ENCODE measurements at places on chromosomes 13 and 19.

GRCh38 chr19:6475321-6476108 lies 6.1 kb downstream of the DENND1C start:
- no peaks in the 10 kb centered on the region for H3K27me3 ChIP-seq
- H3K27ac ChIP-seq: no peak overlapping the region
- peak; percentile 50 for DNase-seq

GRCh38 chr19:16328824-16329482 lies 4.3 kb downstream of the KLF2 start:
- no peak overlapping the region for H3K4me3 ChIP-seq
- peak overlapping the region; percentile 17 for H3K27ac ChIP-seq

GRCh38 chr19:48844472-48844871 lies 8.2 kb upstream of the HSD17B14 start:
- H3K36me3 ChIP-seq: no peaks in the 10 kb centered on the region
- no peaks in the 10 kb centered on the region for H3K27me3 ChIP-seq
- no peaks in the 10 kb centered on the region for H3K4me1 ChIP-seq
- H3K4me3 ChIP-seq: no peak overlapping the region
- no peak for DNase-seq
- H3K27ac ChIP-seq: no peak overlapping the region

DNA sequence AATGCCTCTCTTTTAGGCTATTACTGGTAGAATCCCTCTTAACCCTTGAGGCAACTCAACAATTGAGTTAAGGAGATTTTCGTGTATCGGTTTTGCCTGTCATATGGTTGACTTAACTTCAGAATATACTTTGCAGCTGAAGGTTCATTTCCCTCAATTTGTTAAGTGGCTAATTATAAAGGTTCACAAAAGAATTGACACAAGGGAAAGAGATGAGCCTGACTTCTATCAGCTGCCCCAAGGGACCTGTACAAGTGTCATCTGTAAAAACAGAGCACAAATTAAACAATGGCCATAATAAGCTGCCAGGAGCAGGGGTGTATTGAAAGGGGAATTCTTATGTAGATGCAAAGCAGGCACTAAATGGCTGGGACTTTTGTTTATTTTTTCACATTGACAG lies 334.8 kb upstream of the OBI1 start:
- H3K27ac ChIP-seq: no peak overlapping the region
- H3K36me3 ChIP-seq: no peaks in the 10 kb centered on the region
- no peak for DNase-seq
- H3K27me3 ChIP-seq: peaks cover 3% of the 10 kb centered on the region

DNA sequence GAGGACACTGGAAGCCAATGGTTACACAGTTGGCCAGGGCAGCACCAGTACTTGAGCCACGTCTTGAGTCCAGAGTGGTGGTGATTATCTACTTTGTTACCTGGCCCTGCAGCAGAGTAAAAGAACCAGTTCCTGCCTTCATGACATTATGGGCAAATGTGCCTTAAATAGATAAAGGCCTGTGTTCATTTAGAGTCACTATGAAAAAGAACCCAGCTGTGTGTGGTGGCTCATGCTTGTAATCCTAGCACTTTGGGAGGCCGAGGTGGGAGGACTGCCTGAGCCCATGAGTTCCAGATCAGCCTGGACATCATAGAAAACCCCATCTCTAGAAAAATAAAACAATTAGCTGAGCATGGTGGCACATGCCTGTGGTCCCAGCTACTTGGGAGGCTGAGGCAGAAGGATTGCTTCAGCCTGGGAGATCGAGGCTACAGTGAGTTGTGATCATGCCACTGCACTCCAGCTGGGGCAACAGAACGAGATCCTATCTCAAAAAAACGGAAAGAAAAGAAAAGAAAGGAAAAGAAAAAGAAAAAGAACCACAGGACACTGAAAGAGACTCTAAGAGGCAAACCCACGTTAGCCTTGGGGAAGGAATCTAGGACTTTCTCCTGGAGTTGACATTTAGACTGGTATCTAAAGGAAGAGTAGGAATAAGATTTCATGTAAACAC lies 3.4 kb upstream of the IRF2BP1 start:
- H3K36me3 ChIP-seq: no peaks in the 10 kb centered on the region
- no peak overlapping the region for H3K27ac ChIP-seq
- DNase-seq: no peak
- no peaks in the 10 kb centered on the region for H3K27me3 ChIP-seq
- H3K4me3 ChIP-seq: no peak overlapping the region

- no peaks in the 10 kb centered on the region for H3K36me3 ChIP-seq
- no peaks in the 10 kb centered on the region for H3K27me3 ChIP-seq
- peak; percentile 79 for DNase-seq
Observed at GRCh38 chr19:38666663-38667511, 19.4 kb downstream of the ACTN4 start.

- H3K27ac ChIP-seq: peak within 1 kb of the TSS; percentile 92
- peak within 1 kb of the TSS; percentile 68 for H3K4me3 ChIP-seq
- no peaks in the 10 kb centered on the region for H3K36me3 ChIP-seq
- DNase-seq: peak; percentile 91
- peaks cover 23% of the 10 kb centered on the region for H3K27me3 ChIP-seq
Observed at GRCh38 chr19:45404557-45405434, at the start of gene PPP1R13L. Gene PPP1R13L (minus strand): TSS chr19:45405069. CDS start chr19:45398318, 6,751 bp downstream.

DNA sequence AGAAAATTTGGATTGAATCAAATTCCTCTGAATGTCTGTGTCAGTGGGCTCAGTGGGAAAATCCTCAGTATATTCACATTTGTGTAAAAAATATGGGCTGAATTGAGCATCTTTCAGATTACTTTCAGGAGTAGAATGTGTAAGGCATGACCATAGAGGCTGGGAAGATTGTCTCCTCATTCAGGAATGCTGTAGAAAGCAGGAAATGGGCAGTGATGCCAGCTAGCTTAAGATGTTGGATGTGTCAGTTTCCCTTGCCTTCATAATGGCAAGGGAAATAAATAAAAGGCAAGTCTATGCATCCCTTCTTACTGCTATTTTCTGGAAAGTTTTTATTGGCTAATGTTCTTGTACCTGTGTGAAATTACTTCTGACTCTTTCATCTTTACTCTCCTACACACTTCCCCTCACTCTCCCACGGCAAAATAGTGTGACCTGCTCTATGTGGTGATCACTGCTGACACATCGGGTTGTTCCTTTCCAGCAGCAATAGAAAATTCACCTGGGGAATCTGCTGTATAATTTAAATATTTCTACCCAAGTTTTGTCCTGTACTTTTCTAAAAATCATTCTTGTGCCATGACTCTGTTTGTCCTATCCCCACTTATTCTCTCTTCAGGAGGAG lies 103.2 kb downstream of the LMO7 start:
- no peaks in the 10 kb centered on the region for H3K4me1 ChIP-seq

GRCh38 chr13:33355201-33355895 lies 69.8 kb upstream of the STARD13 start:
- no peak overlapping the region for H3K27ac ChIP-seq
- DNase-seq: no peak
- peaks cover 10% of the 10 kb centered on the region for H3K27me3 ChIP-seq
- H3K4me1 ChIP-seq: no peaks in the 10 kb centered on the region
- no peaks in the 10 kb centered on the region for H3K36me3 ChIP-seq
- H3K4me3 ChIP-seq: no peak overlapping the region

GRCh38 chr13:46962281-46962941 lies 65.6 kb upstream of the HTR2A start:
- H3K4me3 ChIP-seq: no peak overlapping the region
- no peaks in the 10 kb centered on the region for H3K4me1 ChIP-seq
- no peaks in the 10 kb centered on the region for H3K27me3 ChIP-seq
- H3K36me3 ChIP-seq: no peaks in the 10 kb centered on the region
- no peak overlapping the region for H3K27ac ChIP-seq

- peak; percentile 28 for DNase-seq
- H3K36me3 ChIP-seq: no peaks in the 10 kb centered on the region
- peak overlapping the region; percentile 92 for H3K27ac ChIP-seq
- H3K4me1 ChIP-seq: peaks cover 12% of the 10 kb centered on the region
Observed at GRCh38 chr19:39539165-39539517, 820 bp downstream of the EID2 start.

- H3K27ac ChIP-seq: no peak within 1 kb of the TSS
- DNase-seq: no peak
- no peaks in the 10 kb centered on the region for H3K4me1 ChIP-seq
- no peaks in the 10 kb centered on the region for H3K36me3 ChIP-seq
- no peak within 1 kb of the TSS for H3K4me3 ChIP-seq
Observed at GRCh38 chr19:47821460-47822020, at the start of gene CRX. Gene CRX (plus strand): TSS chr19:47821937. CDS start chr19:47834444, 12,507 bp downstream.

- no peak overlapping the region for H3K27ac ChIP-seq
Observed at GRCh38 chr13:42221121-42221765, 50.7 kb upstream of the AKAP11 start.

GRCh38 chr19:43465468-43466120 lies at the start of gene LYPD3:
Gene LYPD3 (minus strand): TSS chr19:43465608. CDS start chr19:43465571, 37 bp downstream.
- no peaks in the 10 kb centered on the region for H3K27me3 ChIP-seq
- peak within 1 kb of the TSS; percentile 92 for H3K4me3 ChIP-seq
- H3K36me3 ChIP-seq: no peaks in the 10 kb centered on the region
- peak within 1 kb of the TSS; percentile 56 for H3K27ac ChIP-seq
- DNase-seq: peak; percentile 58
- no peaks in the 10 kb centered on the region for H3K4me1 ChIP-seq

DNA sequence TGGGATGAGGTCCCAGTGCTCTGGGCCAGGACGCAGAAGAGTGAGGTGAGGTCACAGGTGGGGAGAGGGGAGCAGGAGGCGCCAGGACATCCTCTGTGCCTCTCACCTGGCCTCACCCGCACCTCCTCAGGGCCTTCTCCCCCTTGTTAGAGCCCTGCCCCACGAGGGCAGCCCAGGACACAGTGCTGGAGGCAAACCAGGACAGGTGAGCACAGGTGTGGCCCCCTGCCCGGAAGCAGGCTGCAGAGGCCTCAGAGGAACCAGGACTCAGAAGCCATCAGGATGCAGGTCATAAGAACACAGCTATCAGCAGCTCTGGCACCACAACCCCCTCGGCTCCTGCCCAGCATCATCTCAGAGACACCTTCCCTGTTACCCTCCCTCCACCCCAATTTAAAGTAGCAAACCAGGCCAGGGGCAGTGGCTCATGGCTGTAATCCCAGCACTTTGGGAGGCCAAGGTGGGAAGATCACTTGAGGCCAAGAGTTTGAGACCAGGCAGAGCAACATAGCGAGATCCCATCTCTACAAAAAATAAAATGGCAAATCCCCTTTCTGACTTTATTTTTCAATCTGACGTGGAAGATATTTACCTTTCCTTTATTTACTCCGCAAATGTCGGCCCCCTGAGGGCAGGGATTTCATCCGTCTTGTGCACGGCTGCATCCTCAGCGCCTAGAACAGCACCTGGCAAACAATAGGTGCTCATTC lies at the start of gene CEACAM16:
Gene CEACAM16 (plus strand): TSS at position 660 of the 710 bp plus-strand sequence. CDS start 2,306 bp downstream, outside the sequence.
- H3K27me3 ChIP-seq: no peaks in the 10 kb centered on the region
- H3K36me3 ChIP-seq: no peaks in the 10 kb centered on the region
- peaks cover 5% of the 10 kb centered on the region for H3K4me1 ChIP-seq
- H3K4me3 ChIP-seq: no peak within 1 kb of the TSS
- no peak for DNase-seq

All from hepatocyte (in vitro differentiated cells).